ENCODE measurements at places on chromosomes 4 and X. TPM values are rescaled to one million over a fixed set of nuclear protein-coding genes. Genes with fewer than 3 reads are reported as not detected.

The ACE2 gene
- total RNA-seq, result not detected

The PSAPL1 gene
- not detected for total RNA-seq

The ARHGAP24 gene
- 69.2 TPM for total RNA-seq

The CTAG1B gene
- total RNA-seq, result not detected

The CTAG1A gene
- total RNA-seq, result not detected

The BCORL1 gene
- total RNA-seq, result 6.2 TPM

The PCDH10 gene
- total RNA-seq, result 1.3 TPM

The LIMCH1 gene
- 39.6 TPM for total RNA-seq

The SPANXB1 gene
- total RNA-seq, result not detected

The UGT8 gene
- 4.3 TPM for total RNA-seq

The SH3RF1 gene
- total RNA-seq, result 21.2 TPM

The SMIM43 gene
- not detected for total RNA-seq

The CLDN2 gene
- total RNA-seq, result not detected

- no peak for DNase-seq
Observed at GRCh38 chrX:24242649-24243175, 71.2 kb downstream of the SUPT20HL2 start.

DNA sequence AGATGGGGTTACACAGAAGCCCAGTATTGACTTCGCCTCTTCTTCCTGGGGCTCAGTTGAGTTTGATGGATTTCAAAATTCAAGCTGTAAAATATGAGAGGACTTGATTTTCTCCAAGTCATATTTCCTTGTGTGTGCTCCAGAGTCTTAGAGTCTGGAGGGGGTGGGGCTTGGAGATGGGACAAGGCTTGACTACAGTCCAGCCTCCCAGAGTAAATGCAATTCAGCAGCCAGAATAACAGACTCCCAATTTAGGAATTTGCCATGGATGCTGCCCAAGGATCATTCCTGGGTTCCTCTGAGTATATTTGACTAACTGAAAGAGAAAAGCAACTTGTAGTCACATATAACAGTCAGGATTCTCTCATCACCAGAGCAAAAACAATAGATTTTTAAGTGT lies 53.7 kb upstream of the RBPJ start:
- DNase-seq, result no peak

DNA sequence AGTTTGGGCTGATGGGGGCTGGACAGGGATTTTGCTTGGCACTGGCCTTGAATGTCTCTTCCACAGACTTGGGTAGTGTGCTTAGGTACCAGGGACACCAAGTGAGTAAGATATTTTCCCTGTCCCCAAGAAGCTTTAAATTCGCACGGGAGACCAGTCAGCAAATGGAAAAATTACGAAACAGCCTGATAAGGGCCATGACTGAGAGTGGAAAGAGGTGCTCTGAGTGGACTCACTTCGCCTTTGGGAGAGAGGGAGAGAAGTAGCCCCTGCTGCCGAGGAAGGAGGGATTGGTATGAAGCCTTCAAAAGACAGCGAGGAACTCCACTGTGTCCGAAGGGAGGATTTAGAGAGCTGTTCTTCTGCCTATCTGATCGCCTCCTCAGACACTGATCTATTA lies 2.6 kb downstream of the LSM6 start:
- DNase-seq, result no peak

DNA sequence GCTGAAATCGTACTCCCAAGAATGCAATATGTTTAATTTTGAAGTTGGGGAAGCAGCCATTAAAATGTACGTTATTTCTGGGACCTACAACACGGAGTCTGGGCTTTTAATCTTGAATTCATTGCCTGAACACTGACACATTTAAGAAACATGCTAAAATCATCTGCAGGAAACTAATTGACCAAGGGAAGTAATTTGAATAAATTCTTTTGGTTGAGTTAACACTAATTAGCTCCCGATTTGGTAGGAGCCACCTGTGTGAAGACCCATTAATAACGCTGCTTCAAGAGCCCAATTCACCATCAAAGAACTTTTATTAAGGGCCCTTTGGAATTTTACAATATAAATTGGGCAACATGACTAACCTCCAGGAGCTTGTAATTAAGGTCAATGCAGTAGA lies 309.2 kb downstream of the RAB28 start:
- no peak for DNase-seq

- DNase-seq, result peak; percentile 14
Observed at GRCh38 chr4:10403633-10404445, 53.4 kb downstream of the ZNF518B start.

GRCh38 chr4:112152521-112152920 lies 7.3 kb downstream of the FAM241A start:
- DNase-seq, result no peak

- DNase-seq, result no peak
Observed at GRCh38 chr4:54929459-54929858, 195.9 kb downstream of the KDR start.

DNA sequence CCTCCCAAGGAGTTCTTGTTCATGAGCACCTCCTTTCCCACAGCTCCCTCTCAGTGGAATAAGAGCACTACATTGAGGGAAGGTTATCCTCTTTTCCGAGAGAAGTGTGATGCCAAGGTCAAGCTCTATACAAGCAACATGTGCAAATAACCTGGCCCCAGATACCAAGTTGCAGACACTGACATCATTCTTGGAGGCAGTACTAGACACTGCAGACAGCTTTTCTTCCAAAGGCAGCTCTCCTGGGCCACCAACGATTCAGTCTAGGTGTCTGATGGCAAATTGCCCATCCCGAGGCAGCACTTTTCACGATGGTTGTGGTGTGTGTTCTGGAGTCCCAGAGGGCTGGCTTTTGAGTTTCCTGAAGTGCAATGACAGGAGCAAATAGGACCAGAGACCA lies 384.9 kb downstream of the TLL1 start:
- no peak for DNase-seq

- no peak for DNase-seq
Observed at GRCh38 chrX:130264573-130264972, 4.1 kb downstream of the ZNF280C start.

- DNase-seq, result peak; percentile 61
Observed at GRCh38 chr4:10157478-10158332, 41.1 kb upstream of the WDR1 start.

DNA sequence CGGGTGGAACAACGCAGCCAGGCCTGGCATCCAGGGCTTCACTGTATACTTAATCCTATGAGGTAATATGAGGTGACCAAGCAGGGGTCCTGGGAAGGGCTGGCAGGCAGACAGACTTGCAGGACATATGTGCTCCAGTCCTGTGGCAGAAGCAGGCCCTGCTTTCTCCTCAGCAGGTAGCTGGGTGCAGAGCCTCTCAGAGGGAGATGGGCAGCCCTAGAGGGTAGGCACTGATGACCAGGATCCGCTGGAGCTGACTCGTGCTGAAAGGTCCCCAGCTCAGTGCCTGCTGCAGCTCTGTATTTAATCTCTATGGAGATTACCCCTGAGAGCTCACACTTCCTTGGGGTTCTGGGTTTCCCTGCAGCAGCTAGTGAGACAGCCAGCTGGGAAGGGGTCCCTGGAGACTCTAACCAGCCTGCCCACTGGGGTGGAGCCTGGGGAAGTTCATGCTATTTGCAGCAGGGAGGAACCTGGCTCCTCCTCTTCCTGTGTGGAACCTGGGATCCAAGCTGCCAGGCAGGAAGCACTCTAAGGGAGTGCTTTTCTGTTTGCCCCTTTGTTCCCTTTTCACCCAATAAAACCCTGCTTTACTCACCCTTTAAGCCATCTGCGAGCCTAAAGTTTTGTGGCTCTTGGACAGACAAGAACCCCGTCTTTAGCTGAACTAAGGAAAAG lies 339.2 kb downstream of the DCAF12L2 start:
- DNase-seq, result no peak

DNA sequence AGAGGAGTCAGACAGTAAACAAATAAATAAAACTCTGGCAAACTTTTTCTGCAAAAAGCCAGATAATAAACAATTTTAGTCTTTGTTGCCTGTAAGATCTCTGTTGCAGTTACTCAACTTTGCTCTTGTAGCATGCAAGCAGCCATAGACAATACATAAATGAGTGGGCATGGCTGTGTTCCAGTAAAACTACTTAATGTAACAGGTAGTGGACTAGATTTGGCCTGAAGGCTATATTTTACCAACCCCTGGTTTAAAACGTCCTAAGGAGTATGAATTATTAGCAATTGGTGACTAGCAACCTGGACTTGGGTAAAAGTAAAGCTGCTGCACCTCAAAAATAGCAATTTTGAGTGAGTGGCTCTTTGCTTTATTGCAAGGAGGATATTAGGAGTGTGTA lies 30.9 kb downstream of the SLAIN2 start:
- DNase-seq, result no peak

DNA sequence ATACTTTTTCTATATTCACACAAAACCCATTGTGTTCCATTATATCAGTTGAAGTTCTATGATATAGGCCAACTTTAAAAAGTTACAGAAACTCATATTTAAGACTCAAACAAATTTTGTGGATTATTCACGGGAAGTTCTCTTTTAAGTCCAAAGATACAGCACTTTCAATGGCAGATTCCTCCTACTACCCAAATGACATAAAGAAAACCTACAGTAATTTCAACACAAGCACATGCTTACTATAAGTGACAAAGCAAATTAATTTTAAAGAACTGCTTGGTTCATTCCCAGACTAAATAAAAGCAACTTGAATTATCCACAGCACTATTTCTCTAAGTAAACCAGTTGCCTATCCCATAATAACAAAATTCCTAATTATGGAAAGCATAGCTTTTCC lies 4.1 kb downstream of the PPA2 start:
- DNase-seq, result no peak

GRCh38 chrX:1393871-1394615 lies 2.1 kb upstream of the SLC25A6 start:
- no peak for DNase-seq

- DNase-seq, result no peak
Observed at GRCh38 chr4:141469392-141469791, 167.0 kb upstream of the IL15 start.

GRCh38 chr4:89303177-89303576 lies 4.4 kb downstream of the GPRIN3 start:
- no peak for DNase-seq

GRCh38 chr4:7286798-7287197 lies 94.5 kb downstream of the SORCS2 start:
- DNase-seq, result no peak

DNA sequence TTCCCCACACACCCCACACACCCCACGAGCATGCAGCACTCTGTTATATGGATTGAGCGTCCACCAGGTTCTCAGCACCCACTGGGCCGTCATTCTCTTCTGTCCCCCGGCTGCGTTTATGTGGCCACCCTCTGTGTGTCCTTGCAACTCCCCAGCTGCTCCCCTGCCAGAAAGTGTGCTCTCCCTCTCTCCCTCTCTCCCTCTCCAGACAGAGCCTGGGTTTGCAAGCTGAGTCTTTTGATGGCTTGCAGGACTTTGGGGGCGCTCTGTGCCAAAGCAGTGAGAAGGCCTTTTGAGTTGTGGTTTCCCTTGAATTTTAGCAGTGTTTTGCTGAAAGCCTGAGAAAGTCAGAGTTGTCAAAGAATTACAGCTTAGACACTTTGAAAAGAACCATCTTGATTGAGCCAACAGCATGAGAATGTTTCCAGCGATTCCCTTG lies 173.5 kb downstream of the DCLK2 start:
- DNase-seq, result no peak

DNA sequence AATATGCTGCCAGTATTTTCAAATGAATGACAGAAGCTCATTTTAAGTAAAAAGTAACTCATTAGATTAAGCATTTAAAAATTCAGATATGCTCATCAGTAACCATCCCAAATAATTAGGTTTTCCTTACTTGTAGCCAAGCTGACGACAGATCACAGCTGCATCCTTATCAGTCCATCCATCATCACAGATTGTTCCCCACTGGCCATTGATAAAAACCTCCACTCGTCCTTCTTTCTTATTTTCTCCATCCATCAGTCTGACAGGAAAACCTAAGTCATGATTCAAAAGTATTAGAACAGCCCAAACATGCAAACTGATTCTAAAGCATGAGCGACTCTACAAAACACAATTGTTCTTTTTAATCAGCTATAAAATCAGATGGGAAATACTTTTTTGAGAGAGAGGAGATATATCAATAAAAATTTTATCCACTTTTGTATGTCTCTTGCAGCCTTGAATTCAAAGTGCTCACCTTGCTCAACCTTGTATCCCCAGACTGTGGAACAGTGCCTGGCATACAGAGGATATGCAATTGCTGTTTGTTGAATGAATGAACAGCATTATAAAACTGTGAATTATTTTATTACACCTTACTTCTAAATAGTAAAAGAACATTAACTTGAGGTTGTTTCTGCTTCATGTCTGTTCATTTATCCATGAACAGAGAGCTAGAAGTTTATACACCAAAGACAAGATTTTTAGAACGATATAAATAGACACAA lies 44.3 kb downstream of the PRSS12 start:
- no peak for DNase-seq

GRCh38 chr4:121209171-121209570 lies 45.0 kb upstream of the TNIP3 start:
- no peak for DNase-seq

DNA sequence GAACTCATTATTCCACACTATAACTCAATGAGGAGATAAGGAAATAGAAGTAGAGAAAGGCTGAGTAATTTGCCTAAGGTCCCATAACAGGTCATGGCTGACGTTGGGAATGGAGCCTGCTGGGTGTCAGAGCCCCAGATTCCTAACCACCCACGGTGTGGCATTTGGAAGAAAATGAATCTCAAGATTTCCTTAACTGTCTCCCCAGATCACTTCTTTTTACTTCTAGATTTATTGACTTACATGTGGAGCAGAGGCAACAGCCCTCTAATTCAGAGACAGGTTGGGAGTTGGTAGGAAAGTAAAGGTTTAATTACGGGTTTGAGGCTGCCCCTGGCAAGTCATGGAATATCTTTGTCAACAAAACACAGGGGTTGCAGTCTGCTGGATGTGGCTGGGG lies 134.0 kb downstream of the ARHGAP10 start:
- DNase-seq, result no peak

DNA sequence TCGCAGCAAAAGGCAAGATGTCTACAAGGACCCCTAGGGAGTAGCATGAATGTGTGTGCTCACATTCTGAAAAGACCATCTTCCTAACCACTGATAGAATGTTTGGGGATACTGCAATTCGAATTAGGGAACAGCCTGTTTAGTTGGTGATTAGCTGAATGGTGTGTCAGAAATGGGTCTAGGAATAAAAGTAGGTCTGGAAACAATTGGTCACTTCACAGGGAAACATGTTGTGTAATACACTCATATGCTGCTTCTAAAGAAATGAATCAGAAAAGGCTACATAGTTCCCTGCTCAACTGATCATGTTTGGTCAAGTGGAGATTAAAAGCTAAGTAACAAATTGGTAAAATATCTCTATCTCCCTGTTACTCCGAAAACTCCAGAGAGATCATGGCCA lies 2362.4 kb upstream of the TENM3 start:
- DNase-seq, result no peak
